Right kidney (tissue), 9 donors: ENCODE measurements at places on chromosomes 7 and 10.

GRCh38 chr10:114402233-114402632 is 2.1 kb downstream of the AFAP1L2 start:
- no peak for DNase-seq

DNA sequence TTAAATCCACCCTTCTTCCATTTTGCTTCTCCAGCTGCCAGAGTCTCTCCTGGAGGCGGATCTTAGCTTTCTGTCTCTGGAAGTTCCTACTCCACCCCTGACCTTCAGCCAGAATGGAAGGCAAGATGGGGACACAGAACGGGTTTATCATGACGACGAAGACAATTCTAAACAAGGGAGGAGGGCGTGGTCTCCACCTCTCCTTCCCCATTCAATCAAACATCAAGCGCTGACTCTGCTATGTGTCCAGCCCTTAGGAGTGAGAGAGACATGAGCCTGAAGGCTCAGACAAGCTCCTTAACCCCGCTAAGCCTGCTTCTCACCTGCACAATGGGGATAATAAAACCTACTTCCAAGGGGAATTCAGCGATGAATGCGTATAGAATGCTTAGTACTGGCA is 3.1 kb downstream of the CYP17A1 start:
- no peak for DNase-seq

- DNase-seq: no peak
Observed at GRCh38 chr7:106166651-106167342, 54.7 kb upstream of the SYPL1 start.

DNA sequence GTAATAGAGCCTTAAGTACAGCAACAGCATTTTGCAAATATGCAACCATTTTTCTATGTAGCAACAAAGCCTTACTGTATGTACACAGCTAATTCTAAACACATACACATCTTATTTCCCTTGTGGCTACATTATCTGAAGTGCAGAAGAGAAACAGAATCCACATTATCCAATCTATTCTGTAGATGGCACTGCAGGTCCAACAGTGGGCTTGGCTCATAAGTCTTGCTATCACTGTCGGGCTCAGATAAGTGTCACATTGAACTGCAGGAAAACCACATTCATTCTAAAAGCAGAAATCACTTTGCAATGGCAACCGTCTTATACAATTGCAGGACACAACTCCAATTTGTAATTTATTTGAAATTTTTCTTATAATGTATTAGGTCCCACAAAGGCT is 109.8 kb upstream of the NOBOX start:
- no peak for DNase-seq

GRCh38 chr7:69328516-69328915 is 269.8 kb upstream of the AUTS2 start:
- DNase-seq: no peak

DNA sequence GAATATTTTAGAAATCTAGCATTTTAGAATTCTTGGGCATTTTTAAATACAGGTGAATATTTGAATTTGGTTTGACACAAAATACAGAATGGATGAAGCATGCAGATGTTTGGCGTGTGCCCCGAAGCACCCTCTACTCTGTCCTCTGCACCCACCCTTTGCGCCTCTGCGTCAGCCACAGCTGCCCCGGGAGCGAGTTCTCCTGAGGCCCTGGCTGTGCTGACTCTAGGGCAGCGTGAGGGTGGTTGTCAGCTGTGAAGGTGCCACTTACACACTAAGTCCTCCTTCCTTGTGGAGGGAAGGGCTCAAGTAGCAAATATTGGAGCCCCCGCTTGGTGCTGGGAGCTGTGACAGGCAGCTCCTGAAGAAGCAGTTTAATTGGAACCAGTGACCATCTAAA is 48.4 kb downstream of the DAGLB start:
- DNase-seq: no peak

DNA sequence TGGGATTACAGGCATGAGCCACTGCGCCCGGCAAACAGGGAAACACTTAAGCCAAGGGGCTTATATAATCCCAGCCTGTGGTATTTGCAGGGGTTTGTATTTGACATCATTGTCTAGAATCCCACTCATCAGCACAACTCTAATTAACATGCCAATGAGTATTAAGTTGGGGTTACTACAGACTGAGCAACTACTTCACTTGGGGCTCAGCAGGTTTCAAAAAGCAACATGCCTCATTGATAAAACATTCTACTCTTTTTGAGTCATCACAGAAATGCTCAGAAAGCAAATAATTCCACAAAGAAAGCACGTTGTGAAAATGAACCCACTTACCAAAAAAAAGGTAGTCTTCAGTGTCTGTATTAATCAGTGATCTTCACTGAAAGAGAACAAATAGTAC is 236.9 kb upstream of the CELF2 start:
- no peak for DNase-seq

DNA sequence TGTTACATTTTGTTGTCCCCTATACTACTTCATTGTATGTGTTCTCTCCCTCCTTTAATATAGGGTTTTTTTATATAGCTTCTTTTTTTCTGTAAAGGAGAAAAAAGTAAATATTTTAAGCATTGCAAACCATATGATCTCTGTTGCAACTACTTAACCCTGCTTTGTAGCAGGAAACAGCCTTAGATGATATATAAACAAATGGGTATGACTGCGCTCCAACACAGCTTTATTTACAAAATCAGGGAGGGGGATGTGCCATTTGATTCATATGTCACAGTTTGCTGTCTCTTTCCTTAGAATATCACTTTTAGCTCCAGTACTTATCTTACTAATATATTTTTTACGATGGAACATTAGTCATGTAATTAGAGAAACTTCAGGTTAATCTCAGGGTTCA is 155.2 kb upstream of the GNAI1 start:
- DNase-seq: no peak

DNA sequence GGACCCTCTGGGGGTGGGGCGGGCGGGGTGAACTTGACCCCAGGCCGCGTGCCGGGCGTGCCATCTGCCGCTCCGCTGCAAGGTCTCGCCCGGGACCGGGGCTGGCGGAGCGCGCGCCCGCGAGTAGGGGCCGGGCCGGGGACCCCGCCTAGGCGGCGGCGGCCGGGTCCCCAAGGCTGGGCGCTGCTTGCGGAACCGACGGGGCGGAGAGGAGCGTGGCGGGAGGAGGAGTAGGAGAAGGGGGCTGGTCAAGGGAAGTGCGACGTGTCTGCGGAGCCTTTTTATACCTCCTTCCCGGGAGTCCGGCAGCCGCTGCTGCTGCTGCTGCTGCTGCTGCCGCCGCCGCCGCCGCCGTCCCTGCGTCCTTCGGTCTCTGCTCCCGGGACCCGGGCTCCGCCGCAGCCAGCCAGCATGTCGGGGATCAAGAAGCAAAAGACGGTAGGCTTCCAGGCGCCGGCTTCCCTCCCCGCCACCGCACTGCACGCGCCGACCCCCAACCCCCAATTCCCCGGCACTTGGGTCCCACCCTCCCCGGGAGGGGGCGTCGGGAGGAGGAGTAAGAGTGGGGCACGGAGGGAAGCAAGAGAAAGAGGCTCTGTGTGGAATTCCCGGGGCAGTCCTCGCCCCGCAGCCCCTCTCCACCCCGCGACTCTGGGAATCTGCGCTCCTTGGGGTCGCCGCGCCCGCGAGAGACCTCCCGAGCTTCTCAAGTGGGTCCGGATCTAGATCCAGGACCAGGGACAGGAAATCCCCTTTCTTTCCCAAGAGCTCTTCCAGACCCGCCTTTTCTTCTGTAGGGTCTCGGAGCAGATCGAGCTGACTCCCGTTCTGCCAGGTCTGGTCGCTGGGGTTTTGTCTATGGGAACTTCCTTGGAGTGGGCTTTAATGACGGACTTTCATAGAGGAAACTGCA is at the start of gene PAPSS2:
PAPSS2 (plus strand) TSS at position 308 of the 913 bp plus-strand sequence; CDS start at position 412, 104 bp downstream.
- peak; percentile 78 for DNase-seq

- DNase-seq: no peak
Observed at GRCh38 chr7:111827863-111828504, 265.7 kb upstream of the IMMP2L start.

DNA sequence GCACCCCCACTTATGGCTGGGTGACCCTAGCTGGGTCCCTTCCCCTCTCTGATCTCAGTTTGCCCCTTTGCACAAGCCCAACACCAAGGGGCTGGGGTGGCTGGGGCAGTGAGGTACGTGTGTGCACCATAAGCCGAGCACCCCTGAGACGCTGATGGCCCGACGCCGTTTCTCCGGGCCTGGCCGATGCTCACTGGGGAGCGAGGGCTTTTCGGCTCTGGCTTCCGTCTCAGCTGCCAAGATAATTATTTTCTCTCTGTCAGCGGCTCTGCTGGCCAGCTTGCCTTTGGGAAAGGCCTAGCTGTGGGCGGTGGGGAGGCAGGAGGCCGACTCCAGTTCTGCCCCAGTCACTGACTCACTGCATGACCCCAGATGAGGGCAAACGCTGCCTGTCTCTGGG is 91.0 kb downstream of the ZMIZ1 start:
- DNase-seq: no peak

GRCh38 chr10:124077208-124077993 is 16.0 kb downstream of the CHST15 start:
- no peak for DNase-seq

- DNase-seq: no peak
Observed at GRCh38 chr7:143408686-143409561, at the start of gene EPHA1. Gene EPHA1, minus strand, starts transcription at chr7:143408856. Its CDS starts 51 bp downstream, at chr7:143408805.

GRCh38 chr10:68727146-68727545 is 6.1 kb downstream of the CCAR1 start:
- no peak for DNase-seq

GRCh38 chr7:39408906-39409305 is 157.3 kb upstream of the YAE1 start:
- DNase-seq: no peak

- DNase-seq: no peak
Observed at GRCh38 chr7:34281260-34281659, 375.9 kb downstream of the BMPER start.

DNA sequence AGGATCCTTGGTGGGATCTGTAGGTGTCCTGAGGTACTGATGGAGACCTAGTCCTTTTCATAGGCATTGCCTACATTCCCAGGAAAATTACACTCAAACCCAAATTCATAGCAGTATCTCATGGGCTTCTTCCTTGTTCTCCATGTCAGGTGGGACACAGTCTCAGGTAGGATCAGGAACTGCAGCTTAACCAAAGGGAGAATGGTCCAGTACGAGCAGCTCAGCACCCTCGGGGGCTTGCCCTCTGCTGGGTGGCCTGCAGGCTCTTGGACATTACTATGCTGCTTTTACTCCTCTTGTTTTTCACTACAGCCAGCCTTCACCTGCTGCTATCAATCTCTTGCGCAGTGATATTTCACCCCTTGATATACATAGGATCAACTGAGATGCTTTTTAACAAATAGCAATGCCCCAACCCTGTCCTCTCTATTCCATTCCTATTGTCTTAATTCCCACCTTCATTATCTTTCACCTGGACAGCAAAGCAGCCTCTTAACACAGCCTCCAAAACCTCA is 28.6 kb downstream of the PLA2G12B start:
- DNase-seq: no peak

DNA sequence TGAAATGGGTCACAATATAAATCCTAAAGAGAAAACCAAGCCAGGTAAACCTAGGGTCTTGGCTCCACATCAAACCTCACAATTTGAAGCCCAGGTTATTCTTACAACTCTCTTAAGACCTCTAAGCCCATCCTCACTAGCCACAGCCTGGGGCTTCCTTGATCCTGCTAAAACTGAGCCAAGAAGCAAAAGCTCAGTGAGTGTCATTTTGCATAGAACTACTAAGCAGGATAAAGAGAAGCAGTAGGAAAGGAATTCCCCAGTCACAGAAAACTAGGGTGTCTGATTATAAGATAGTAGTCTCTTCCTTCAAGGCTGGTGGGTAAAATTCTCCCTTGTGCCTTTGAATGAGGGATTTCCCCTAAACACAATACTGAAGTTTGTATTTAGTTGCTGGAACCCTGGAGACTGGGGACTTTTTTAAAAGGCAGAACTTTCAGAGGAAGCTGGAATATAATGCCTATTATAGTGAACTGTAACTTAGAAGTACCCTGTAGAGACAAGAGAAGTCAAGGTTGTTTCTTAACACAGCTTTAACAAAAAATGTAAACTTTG is 196.6 kb upstream of the KIAA1217 start:
- DNase-seq: no peak

GRCh38 chr7:96675548-96675947 is 34.1 kb downstream of the SEM1 start:
- DNase-seq: no peak

DNA sequence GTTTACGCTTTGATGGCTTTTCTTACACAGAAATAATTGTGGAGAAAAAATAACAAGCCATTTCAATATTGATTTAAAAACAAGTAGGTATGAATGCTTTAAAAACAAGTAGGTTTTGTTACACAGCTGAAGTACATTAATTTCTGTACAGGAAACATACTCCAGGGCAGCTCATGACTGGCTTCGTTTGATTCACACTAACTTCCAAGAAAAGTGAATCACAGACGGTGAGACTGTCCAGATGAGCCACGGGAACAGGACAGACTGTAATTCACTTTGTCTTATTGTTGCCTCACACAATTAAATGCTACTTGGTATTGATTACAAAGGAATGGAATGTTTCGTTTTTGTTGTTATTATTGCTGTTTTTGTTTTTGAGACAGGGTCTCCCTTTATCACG is 26.6 kb upstream of the SNX10 start:
- DNase-seq: no peak

DNA sequence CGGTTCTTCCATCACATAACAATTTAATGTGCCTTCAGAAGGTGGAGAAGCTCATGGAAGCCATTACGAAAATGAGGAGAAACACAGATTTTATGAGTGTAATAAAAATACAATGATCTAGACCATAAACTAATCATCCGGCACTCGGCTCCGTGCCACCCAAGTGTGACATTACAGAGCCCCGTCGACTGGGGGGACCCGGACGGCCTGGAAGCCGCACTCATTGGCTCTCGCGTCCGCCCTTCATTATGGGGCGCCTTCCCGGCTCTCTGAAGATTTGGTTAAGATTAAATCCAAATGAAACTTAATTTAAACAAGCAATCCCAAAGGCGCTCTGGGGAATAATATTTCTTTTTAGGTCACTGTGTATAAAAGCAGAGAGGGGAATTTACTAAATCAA is 242.6 kb downstream of the DNAJB6 start:
- no peak for DNase-seq

DNA sequence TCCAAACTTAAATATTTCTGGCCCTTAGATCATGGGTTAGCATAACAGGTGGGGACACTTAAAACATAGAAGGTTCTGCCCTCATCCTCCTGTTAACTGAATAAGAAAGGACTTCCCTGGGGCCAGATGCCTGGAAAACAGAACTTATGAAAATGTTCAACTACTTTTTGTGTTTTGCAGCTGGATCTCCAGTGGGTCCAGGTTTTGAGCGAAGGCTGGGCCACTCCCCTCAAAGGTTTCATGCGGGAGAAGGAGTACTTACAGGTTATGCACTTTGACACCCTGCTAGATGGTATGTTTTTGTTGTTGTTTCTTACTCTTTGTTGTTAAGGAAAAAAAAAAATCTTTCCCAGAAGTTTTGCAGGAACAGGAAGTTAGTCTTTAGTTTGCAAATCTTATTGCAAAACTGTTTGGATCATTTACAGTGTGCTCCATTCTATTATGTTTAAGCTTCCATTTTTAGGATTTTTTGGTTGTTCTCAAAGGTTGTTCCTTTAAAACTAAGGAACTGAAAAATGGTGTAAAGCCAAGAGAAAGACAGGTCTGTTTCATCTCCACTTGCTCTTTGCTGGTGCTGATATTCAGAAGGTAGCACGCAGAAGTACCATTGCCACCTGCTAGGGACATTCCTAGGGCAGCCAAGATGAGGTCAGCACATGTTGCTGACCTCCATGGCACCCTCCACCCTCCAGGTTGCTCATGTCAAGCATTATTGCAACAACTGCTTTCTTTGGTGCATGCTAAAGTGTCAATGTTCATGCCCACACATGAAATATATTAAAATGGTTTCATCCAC is 56.1 kb downstream of the PAPSS2 start:
- DNase-seq: no peak

- no peak for DNase-seq
Observed at GRCh38 chr10:70162151-70162891, 8.0 kb downstream of the SAR1A start.

- no peak for DNase-seq
Observed at GRCh38 chr10:3355536-3355935, 183.0 kb upstream of the PITRM1 start.
